ENCODE measurements at places on chromosomes 16 and 17.

- DNase-seq = no peak
These were observed 21.3 kb downstream of the DNAH17 start for GRCh38 chr17:78555746-78556401.

DNA sequence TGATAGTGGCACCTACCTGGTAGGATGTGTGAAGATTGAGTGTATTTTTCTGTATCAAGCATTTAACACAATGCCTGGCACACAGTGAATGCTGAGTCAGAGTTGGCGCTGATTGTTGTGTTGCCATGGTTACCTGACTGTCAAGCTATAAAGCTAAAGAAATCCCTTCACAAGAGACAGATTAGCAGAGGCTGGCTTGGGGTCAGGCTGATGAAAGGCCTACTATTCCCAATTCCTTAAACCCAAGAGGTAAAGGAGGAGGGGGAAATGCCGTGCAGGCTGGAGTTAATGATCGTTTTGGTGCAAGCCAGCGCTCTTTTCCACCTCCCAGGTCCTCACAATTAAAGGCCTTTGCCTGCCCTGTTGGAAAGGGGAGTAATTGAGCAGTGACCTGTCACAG is 5.9 kb downstream of the CLEC19A start:
- DNase-seq = no peak

DNA sequence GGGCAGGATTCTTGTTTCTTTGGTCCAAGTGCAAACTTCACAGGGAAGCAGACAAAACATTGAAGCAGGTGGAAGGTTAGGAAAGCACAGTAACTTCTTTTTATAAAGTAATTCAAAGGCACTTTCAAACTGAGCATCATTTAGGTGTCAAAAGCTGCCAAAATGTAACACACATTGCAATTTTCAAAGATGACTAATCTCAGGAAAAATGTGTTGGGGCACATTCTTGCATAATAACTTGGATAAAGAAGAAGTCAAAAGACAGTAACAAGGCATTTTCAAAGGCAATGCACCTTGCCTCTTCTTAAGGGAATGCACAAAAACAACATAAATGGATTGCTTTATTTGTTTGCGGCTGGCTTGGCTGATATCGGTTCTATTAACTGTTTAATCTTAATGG is 3.6 kb downstream of the KCNJ2 start:
- DNase-seq = no peak

DNA sequence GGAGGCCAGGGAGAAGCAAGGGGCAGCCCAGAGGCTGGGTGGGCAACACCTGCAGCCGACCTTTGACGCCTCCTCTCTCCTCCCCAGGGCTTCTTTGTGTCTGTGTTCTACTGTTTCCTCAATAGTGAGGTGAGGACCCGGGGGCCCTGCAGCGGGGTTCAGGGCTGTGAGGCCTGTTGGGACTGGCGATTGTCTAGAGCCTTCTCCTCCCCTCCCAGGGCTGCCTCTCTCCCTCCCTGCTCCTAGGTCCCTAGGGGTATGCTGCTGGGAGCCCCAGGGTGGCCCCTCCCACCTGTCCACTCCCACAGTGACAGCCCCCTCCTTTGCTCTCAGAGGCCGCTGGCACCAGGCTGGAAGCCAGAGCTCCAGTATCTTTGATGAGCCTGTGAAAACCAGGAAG is 10.8 kb upstream of the SPPL2C start:
- DNase-seq = no peak

GRCh38 chr17:14559264-14560119 is 258.6 kb downstream of the HS3ST3B1 start:
- DNase-seq = no peak

DNA sequence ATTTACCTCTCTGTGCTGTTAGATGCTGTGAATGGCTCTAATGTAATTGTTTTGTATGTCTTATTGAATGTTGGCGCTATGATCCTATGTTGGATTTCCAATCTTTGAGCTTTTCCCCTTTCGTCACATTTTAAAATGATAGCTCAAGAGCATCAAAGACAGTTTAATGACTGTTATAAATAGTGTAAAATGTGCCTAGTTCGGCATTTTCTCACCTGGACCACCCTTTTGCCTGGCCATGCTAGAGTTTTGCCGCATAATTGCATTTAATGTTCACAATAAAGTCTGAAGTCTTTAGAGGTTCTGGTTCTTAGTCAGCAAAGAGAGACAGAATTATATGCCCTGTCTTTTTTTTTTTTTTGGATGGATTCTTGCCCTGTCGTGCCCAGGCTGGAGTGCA is 155.2 kb downstream of the SNX29 start:
- DNase-seq = no peak

- no peak for DNase-seq
These were observed 46.4 kb downstream of the SLC47A1 start for GRCh38 chr17:19579867-19580565.

- DNase-seq = no peak
These were observed 12.0 kb downstream of the RARA start for GRCh38 chr17:40320756-40321523.

- peak; percentile 93 for DNase-seq
These were observed 16.5 kb upstream of the PRM1 start for GRCh38 chr16:11297492-11298142.

- DNase-seq = no peak
These were observed 46.6 kb upstream of the WSB1 start for GRCh38 chr17:27247071-27247957.

DNA sequence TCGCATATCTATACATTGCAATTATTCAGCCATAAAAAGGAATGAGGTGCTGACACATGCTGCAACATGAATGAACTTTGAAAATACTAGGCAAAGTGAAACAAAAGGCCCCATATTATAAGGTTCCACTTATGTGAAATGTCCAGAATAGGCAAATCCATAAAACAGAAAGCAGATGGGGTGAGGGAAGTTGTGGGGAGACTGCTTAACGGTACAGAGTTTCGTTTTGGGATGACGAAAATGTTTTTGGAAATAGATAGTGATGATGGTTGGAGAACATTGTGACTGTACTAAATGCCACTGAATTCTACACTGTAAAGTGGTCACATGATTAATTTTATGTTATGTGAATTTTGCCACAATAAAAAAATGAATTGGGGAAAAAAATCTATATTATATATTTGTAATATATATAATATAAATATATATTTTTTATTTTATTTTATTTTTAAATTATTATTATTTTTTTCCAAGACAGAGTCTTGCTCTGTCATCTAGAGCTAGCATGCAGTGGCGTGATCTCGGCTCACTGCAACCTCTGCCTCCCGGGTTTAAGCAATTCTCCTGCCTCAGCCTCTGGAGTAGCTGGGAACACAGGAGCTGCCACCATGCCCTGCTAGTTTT is 4.2 kb upstream of the GNA13 start:
- DNase-seq = no peak

DNA sequence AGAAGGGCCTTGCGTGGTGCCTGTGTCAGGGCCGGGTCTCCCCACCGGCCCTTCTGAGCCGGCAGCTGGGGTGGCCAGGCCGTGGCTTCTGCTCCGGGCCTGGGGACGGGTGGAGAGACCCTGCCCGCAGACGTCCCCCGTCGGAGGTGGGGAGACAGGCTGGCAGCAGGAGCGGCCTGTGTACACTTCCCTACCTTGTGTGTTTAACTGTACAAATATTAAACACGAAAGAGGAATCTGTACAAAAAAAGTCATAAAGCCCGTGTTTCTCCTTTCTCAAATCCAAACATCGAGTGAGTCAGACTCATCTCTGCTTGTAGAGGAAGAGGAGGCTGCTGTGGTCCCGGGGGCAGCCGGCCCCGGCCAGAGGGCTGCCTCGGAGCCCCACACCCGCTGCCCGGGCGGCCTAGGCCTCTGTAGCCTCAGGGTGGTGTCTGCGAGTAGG is 2.0 kb downstream of the CACNA1H start:
- DNase-seq = no peak

- no peak for DNase-seq
These were observed 4.8 kb downstream of the DCAKD start for GRCh38 chr17:45046537-45047125.

DNA sequence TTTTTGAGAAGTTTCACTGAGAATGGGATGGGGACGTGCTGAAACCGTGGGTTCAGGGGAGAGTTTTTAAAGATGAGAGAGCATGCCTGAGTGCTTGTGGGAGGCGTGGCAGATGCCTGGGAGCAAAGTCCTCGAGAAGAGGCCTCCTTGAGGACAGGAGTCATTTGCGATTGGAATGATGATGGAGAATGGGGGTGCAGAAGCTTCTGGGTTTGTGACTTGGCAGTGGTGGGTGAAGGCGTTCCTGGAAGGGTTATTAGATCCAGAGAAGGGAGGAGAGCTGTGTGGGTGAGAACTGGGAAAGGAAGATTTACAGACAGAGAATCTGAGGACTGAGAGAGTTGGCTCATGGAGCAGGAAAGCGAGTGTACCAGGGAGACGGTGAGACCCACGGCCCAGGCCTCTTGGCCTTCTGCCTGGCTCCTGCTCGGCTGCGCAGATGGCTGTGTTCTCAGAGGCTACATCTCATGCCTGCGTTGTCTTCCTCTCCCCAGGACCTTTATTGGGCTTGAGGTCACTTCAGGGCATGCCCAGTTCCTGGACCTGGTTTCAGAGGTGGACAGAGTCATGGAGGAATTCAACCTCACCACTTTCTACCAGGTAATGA is 8.6 kb upstream of the MMP15 start:
- no peak for DNase-seq

DNA sequence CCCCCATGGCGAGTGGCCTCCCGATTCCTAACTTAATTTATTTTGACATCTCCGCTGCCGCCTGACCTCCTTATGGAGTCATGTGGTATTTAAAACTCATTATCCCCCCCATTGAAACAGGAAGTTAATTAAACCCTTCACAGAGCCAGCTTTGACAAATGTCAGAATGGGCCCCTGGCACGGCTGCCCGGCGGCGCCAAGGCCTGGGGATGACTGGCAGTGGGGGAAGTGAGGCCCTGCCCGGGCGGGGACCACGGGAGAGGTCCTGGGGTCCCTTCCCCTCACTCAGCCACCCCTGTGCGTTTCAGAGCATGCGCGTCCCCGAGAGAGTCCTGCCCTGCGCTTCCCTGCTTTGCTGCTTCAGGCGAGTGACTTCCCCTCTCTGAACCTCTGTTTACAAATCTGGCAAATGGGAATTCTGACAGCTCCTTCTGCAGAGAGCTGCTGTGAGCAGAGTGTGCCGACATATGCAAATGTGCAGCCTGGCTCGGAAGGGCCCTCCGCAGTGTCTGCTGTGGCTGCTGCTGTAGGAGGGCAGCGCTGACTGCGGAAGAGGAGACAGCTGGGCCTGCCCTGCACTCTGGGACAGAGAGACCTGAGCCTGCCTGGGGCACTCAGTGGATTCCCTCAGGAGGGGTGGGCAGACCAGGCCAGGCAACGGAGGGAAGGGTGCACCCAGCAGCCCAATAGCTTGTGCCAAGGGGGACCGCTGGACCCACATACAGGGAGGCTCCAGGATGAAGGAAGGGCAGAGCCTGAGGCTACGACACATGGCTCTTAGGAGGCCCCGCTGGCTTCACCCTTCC is 4.4 kb upstream of the ZFPM1 start:
- no peak for DNase-seq

- DNase-seq = no peak
These were observed 176.7 kb downstream of the SOX9 start for GRCh38 chr17:72297326-72298115.

DNA sequence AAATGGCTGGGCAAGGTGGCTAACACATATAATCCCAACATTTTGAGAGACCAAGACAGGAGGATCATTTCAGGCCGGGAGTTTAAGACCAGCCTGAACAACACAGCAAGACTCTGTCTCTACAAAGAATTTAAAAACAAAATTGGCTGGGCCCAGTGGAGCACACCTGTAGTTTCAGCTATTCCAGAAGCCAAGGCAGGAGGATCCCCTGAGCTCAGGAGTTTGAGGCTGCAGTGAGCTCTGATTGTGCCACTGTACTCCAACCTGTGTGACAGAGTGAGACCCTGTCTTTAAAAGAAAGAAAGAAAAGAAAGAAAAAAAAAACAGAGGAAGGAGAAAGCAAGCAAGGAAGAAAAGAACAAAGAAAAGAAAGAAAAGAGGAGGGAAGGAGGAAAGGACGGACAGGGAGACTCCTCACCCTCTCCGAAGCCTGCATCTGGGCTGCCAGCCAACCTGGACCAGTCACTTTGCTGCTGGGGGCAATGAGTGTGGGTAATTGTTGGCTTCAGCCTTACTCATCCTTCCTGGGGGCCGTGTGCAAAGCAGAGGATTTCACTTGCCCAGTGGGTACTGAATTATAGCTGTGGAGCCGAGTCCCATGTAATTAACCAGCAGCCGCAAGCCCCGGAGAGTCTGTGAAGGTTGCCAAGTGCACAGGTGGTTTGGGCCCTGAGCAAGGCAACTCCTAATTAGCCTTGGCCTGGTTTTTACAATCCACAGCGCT is 6.7 kb upstream of the MT4 start:
- no peak for DNase-seq

DNA sequence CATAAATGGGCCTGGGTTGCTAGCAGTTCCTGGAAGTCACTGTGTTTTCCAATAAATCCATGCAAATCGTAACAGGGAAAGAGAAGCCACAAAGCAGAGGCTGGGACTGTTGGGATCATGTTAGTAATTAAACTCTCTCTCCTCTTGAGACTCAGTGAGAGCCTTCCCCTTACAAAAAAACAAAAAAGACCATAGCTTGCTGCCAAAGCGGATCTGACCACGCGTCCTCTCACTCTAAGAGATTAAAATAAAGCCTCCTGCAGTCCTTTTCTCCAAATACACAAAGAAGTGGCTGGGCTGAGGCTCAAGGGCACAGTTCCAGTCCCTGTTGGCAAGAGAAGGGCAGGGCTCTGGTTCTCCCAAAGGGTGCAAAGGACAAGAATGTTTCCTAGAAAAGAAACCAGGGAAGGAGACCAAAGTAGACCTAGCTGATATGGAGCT is 38.5 kb downstream of the PIGL start:
- DNase-seq = no peak

GRCh38 chr16:8936421-8936820 is 27.3 kb downstream of the USP7 start:
- DNase-seq = peak; percentile 72

DNA sequence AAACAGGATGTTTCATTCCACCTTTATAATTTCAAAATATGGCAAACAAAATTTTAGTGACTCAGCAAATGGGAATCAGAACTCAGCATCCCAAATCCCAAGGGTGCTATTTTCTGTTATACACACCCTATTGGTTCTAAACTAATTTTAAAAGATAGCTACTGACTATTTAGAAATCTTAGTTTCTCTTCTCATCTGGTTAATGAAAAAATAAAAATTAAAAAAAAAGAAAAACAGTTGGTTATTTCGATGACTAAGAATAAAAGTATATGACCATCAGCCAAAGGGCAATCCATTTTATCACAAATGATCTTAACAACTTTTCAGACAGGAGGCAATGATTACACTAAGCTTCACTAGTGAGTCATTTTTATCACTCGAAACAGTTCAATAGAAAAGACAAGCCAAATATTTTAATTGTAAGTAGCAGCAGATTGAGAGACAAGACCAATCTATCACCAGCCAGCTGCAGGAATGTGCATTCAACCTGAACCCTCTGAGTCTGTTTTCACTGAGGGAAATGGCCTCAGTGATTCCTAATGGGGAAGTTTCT is 15.2 kb downstream of the PHLPP2 start:
- no peak for DNase-seq

All from Jurkat, Clone E6-1 (cell line).